Liver (tissue), 10 donors: ENCODE measurements at places on chromosomes 12 and 14. TPM values are rescaled to one million over a fixed set of nuclear protein-coding genes. Genes with fewer than 3 reads are reported as not detected.

DNA sequence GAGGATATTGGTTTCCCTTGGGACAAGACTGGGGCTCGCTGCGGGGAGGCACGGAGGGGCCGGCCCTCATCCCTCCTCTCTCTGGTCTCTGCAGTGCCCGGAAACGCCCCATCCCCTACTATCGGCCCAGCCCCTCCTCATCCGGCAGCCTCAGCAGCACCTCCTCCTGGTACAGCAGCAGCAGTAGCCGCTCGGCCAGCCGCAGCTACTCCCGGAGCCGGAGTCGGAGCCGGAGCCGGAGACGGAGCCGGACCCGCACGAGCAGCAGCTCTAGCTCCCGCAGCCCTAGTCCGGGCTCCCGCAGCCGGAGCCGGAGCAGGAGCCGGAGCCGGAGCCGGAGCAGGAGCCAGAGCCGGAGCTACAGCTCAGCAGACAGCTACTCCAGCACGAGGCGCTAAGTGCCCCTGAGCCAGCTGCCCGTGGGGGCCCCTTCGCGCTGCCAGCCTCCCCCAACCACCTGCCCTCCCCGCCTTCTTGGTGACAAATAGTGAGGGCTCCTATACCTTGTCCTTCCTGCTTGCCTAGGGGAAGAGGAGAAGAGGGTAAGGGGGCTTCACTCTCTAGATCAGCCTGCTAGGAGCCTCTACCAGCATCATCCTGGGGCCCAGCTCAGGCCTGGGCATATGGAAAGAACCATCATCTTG, 22.2 kb upstream of the HSPB8 start:
- no peaks in the 10 kb centered on the region for H3K4me1 ChIP-seq
- H3K27ac ChIP-seq = no peak overlapping the region
- no peaks in the 10 kb centered on the region for H3K36me3 ChIP-seq

Gene C3AR1
- total RNA-seq = 8.8 TPM

Gene OAS1
- total RNA-seq = 22.0 TPM

DNA sequence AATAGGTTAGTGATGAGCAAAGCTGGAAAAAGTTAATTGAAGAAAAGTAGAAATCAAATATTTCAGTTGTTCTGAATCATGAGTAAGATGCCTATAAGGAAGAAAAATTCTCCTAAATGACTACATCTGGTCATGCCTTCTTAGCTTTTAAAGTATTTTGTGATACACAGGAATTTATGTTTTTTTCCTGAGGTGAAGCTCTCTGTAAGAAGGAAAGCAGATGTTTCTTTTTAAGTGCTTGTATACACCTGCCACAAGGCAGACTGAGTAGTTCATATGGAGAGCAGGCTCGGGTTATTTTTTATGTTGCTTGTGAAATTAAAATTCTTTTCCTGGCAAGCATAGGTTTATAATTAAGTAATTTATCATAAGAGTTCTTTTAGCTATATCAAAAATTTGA, 275.2 kb downstream of the RAD51B start:
- no peaks in the 10 kb centered on the region for H3K27me3 ChIP-seq
- H3K4me3 ChIP-seq = no peak overlapping the region
- H3K36me3 ChIP-seq = no peaks in the 10 kb centered on the region
- no peak overlapping the region for H3K27ac ChIP-seq
- DNase-seq = no peak

DNA sequence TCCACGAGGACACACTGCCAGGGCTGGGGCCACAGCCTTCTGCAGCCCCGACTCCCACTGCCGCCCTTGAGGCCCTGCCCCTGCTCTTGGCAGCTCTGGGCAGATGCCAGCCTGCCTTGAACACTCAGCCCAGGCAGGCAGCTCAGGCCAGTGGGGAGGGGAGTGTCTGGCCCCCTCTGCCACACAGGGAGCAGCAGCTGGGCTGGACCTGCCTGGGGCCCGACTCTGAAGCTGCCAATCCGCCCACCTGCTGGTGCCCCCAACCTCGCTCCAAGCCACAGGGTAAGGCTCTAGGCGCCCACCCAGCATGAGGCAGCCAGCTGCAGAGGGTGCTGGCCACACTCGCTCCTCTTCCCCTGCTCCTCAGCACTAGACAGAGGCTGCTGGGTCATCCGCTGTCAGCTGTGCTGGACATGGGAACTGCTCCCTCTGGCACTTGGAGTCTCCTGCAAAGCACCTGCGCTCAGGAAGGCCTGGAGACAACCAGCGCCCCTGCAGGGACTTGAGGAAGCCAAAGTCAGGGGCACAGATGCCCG, 24.6 kb upstream of the NUDT14 start:
- H3K4me1 ChIP-seq = peaks cover 28% of the 10 kb centered on the region
- H3K4me3 ChIP-seq = no peak overlapping the region
- no peak for DNase-seq

Gene KRT2
- total RNA-seq = not detected

DNA sequence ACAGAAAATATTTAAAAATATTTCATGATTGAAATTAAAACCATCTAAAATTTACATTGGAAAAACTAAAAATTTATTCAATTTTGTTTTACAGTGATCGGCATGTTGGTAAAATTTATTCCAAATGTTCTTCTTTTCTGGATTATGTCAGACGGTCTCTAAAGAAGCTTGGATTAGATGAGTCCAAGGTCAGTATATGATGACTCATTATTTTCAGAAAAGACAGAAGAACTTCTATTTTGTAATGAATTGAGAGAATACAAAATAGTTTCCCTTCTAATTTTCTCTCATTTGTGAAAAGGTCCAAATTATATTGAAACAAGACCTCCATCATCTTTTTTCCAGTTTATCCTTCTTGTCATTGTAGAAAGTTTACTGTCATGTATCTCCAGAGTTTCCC, 98.3 kb downstream of the METTL25 start:
- H3K36me3 ChIP-seq = peaks cover 11% of the 10 kb centered on the region
- no peaks in the 10 kb centered on the region for H3K4me1 ChIP-seq
- no peak overlapping the region for H3K27ac ChIP-seq
- H3K27me3 ChIP-seq = no peaks in the 10 kb centered on the region
